ENCODE measurements at places on chromosomes 13 and 19.

GRCh38 chr13:22076658-22077057 lies 405.8 kb downstream of the FGF9 start:
- no peak for DNase-seq

- DNase-seq, result no peak
Observed at GRCh38 chr13:94162289-94162688, 317.2 kb downstream of the DCT start.

DNA sequence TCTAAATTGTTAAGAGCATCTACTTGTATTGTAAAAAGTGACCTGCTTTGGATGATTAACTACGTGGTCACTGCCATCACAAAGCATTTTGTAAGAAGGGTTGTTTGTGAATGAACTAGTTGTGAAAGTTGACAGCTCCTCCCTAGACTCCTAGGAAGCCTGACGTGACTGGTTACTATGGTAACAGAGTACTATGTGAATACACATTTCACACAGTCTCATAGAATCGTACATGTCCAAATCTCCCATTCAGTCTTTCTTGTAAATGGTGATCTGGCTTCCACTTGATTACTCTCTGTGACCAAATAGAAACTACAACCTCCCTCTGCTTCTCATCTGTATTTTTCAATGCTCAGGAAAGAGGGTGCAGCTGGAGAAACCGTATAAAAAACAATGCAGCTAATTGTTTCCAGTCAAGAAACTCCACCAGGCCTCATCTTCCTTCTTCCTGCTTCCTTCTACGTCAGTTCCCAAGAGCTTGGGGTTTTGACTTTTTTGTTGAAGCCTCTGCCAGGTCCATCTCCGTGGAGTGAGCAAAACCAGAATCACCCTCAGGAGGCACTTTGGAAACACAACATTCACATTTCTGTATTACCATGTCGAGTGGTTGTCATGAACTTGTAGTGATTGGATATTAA lies 83.4 kb downstream of the GPC6 start:
- DNase-seq, result no peak

GRCh38 chr19:39401549-39402345 lies 4.9 kb upstream of the ZFP36 start:
- no peak for DNase-seq

DNA sequence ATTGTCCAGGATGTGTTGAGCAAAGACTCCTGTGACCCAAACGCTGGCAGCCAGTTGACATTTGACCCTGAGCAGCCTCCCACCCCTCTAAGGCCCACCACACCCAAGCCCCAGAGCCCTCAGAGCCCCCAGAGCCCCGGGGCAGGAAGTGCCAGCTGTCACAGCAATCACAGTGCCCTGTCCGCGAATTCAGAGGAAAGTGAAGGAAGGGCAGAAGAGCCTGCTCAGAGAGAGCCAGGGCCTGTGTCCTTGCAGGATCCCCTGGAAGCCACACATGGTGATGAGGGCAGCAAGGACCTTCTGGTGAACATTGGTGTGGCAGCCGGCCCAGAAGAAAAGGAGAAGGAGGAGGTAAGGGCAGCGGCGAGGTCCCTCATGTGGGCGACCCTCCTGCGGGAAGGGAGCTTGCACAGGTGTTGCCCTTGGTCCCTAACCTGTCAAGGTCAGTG lies 63.7 kb downstream of the SPATA13 start:
- DNase-seq, result no peak

DNA sequence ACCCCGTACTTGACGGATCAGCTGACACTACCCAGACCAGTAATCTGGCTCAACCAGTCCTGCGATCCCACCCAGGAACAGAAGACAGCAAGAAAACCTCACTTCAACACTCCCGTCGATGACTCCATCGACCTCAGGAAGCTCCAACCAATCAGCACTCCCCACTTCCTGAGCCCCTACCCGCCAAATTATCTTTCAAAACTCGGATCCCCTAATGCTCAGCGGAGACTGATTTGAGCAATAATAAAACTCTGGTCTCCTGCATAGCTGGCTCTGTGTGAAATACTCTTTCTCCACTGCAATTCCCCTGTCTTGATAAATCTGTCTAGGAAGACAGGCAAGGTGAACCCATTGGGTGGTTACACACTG lies 1.2 kb downstream of the LSM4 start:
- peak; percentile 33 for DNase-seq

DNA sequence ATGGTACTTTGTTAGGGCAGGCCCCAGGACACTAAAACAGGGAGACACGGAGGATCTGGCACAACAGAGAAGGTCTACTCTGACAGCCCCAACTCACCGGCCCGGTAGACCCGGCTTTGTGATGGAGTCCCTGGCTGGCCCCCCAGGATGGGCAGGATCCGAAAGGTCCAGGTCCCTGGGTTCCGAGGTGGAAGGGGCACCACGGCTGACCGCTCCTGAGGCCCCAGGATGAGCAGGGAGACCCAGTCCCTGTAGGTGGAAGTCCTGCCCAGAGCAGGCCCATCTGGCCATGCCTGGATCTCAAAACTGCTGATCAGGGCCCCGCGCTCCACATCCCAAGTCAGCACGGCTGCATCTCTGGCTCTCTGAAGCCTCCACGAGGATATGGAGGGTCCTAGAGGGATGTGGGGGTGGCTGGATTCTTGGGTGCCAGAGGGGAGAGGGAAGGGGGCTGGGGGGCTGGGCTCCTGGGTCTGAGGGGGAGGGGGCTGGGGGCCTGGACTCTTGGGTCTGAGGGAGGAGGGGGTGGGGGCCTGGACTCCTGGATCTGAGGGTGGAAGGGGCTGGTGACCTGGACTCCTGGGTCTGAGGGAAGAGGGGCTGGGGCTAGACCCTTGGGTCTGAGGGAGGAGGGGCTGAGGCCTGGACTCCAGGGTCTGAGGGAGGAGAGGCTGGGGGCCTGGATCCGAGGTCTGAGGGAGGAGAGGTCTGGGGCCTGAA lies 4.6 kb downstream of the VSIG10L start:
- no peak for DNase-seq

DNA sequence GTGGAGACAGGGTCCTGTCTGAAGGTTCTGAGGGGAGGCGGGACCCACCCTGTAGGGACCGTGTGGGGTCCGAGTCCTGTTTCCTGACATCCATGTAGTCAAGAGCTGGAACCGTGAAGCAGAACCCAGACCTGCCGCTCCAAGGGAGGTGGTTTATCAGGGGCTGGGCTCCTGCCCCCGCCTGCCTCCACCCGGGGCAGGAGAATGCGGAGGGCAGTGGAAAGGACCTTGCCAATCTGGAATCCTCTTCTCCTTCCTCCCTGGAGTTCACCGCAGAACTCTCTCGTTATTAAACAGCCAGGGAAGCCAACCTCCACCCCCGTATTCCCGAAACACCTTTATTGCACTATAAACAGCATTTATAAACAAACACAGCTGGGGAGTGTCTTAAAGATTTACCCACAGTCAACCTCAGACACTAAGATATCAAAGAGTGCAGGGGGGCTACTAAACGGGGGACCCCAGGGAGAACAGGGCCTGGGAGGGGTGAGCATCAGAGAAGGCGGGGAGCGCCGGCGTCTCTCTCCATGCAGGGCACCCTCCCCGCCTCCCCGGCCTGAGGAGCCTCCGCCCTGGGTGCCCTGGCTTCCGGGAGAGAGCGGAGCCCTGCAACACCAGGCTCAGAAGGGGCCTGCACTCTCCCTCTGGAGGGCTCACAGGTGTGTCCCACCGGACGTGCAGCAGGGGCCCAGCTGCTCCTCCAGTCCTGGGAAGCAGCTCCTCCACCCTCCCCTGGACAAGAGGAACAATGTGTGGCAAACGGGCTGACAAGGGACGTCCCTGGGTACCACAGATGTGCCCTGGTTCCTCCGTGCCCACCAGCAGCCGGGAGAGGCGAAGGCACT lies 3.6 kb downstream of the C2CD4C start:
- DNase-seq, result no peak

DNA sequence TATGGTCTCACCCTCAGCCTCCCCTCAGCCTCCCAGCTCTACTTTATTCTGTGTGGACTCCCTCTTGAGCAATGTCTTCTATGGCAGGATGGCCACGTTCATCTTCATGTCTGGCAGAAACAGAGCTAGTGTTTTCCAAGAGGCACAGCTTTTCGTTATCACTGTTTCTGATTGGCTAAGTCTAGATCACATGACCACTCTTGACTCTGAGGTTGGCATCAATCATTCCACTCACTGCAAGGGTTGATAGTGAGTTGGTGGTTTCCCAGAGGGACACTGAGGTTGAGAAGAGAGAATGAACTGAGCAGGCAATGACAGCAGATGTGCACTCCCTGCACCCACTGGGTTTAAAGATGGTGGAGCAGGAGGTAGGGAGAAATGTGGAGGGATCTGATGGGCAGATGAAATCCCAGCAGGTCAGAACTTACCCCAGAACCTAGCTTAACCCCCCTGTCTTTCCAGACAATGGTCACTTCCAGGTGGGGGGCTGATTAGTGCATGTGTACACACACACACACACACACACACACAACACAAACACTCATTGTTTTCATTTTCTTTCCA lies 26.3 kb upstream of the UQCRFS1 start:
- DNase-seq, result no peak

- DNase-seq, result no peak
Observed at GRCh38 chr13:106322628-106323027, 212.8 kb downstream of the EFNB2 start.

DNA sequence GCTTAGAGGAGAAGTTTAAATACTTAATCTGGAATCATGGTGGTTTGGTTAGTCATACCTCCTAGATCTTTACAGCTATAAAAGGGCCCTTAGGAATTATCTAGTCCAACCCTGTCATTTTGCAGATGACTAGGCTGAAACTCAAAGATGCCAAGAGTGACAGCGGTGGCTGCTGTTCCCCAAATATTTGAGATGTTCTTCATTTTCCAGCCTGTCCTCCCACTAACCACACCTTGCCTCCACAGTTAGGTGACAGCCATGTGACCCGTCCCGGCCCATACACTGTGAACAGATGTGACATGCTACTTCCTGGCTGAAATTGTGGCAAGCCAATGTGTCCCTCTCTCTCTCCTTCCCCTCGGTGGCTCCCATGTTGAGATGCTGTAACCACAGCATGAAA lies 225.5 kb upstream of the IPO5 start:
- no peak for DNase-seq

DNA sequence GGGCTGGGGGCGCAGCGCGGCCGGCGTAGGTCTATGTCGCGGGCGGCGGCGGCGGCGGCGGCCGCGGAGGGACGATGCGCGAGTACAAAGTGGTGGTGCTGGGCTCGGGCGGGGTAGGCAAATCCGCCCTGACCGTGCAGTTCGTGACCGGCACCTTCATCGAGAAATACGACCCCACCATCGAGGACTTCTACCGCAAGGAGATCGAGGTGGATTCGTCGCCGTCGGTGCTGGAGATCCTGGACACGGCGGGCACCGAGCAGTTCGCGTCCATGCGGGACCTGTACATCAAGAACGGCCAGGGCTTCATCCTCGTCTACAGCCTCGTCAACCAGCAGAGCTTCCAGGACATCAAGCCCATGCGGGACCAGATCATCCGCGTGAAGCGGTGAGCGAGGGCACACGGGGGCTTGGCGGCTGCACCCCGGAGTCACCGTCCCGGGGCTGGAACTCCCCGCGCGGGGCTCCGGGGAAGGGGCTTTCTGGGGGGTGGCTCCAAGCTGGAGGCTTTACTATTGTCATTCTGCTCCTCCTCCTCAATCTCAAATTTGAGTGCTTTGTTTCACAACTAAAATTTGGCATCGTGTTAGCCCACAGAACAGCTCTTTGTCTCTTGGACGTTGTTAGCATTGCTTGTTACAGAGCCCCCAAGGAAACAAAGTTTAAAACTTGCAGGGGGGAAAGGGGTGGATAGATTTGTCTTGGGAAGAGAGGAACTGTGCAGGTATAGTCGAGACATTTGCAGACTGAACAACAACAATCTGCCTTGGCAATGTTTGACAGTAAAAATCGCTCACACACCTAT lies 630 bp downstream of the RAP2A start:
- DNase-seq, result no peak

DNA sequence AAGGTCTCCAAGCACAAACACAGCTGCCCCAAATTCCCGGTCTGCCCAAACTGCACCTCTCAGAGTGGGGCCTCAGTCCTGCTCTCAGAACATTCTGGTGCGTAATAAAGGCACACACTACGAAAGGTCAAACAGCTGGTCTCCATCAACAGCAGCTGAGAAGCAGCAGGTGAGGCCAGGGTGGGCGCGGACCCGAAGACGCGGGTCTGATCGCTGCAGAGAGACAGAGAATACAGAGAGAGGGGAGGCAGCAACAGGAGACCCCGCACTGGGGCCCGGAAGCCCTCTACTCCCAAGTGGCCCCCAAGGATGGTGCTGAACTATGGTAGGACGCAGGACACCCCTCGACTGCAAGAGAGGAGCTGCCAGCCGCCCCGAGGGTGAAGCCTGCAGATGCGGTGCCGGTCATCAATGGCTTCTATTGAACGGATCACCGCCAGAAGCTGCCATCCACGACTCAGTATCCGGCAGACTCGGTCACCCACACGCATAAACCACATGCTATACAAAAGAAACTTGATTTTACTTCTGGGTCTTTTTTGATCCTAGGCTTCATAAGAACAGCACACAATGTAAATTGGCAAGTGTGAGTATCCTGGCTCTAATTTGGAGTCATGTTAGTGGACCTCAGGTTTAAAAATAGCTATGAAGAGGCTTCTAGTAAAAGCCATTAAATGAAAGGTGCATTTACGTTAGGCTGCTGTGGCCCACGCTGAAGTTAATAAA lies 33.4 kb downstream of the STK24 start:
- no peak for DNase-seq

DNA sequence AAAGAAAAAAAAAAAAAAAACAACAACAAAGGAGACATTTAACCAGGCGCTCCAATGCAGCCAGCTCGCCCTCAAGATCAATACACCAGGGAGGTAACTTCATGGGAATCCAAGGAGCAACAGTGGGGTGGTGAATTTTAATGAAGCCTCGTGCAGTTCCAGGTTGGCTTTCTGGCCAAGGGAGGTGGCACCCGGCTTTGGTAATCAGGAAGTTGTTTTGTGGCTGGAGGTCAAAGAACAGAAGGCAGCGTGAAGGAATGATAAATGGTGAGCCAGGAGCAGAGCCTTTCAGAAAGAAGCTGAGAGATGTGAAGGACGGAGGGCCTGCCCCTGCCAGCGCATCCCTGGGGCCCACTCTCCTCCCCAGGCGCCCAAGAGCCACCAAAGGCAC lies 188.2 kb upstream of the TSC22D1 start:
- DNase-seq, result no peak

GRCh38 chr13:95926231-95926630 lies 127.0 kb downstream of the UGGT2 start:
- no peak for DNase-seq

GRCh38 chr19:32902448-32902847 lies 32.9 kb upstream of the SLC7A9 start:
- DNase-seq, result no peak

GRCh38 chr19:6744381-6745301 lies 5.2 kb downstream of the TRIP10 start:
- peak; percentile 85 for DNase-seq
